ENCODE measurements at places on chromosomes 5 and 9.

DNA sequence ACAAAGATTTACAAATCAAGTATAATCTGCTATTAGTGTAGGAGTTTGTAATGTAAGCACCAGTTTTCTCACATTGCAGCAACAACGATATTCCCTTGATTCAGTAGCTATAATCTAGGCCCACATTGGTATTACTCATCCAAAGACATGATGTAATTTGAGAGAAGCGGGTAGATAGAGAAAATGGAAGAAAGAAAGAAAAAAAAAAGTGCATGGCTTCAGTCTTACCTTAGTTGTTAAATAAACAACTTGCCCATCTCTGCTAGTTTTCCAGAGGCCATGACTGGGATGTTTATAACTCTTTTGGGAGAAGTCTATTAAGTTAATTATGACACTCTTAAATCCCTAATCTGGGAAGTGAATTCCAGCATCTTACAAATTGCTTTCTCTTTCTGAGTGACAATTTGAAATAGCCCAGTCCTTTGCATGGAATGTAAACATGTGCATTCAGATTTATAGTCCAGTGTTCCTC, 2.8 kb downstream of the MELK start:
- no peak for DNase-seq

- no peak for DNase-seq
Measured at GRCh38 chr5:96187309-96188027, 225.8 kb upstream of the ELL2 start.

DNA sequence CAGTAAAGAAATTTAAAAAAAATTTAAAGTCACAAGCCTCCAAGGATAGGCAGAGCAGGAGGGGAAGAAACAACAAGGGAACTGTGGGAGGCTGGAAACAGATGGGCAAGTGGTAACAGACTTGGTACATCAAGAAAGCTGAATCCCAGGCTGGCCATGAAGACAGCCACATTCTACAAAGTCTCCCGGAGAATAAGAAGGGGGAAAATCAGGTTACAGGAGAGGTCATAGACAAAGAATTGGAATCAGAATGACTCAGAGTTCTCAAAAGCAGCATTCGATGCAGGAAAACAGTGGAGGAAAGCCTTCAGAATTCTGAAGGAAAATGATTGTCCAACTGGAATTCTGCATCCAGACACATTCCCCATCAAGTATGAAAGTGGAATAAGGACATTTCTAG, 129.7 kb downstream of the ADAMTS2 start:
- no peak for DNase-seq

- DNase-seq, result no peak
Measured at GRCh38 chr5:62737766-62738165, 159.1 kb downstream of the LRRC70 start.

GRCh38 chr9:79254900-79255650, 316.7 kb upstream of the TLE4 start:
- no peak for DNase-seq

DNA sequence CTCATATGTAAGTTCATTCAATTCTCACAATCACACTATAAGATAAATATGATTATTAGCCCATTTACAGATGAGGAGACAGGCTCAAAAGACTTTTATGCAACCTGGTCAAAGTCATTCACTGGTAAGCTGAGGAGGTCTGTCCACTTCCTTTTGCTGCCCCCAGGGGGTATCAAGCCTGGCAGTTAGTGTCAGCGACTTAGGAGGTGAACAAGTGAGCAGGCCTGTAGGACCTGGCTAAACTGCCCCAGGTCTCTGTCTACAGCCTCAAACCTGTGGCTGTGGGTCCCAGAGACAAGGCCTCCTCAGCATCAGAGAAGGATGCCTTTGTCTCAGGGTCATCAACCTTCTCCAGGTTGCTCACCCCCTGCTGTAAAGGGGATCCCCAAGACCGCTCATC, 10.4 kb downstream of the TGFBI start:
- no peak for DNase-seq

- no peak for DNase-seq
Measured at GRCh38 chr5:10124287-10124686, 125.4 kb downstream of the ATPSCKMT start.

- DNase-seq, result no peak
Measured at GRCh38 chr9:94915476-94916450, 189.3 kb downstream of the AOPEP start.

DNA sequence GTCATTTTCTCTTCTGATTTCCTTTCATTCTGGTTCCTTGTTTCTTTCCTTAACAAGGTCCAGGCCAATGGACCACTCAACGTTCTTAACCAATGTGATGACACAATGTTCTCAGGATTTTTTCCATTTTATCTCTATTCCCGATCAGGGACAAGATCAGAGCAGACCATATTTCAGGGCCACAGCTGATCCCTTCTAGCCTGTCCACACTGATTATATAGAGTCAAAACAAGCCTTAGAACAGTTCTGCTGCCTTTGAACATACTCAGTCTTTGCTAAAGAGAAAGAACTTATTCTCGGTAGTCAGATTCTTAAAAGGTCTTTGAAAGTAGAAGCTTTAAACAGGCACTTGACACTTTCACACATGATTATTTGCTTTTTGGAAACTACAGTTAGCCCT, 188.4 kb downstream of the ADAMTSL1 start:
- DNase-seq, result no peak

DNA sequence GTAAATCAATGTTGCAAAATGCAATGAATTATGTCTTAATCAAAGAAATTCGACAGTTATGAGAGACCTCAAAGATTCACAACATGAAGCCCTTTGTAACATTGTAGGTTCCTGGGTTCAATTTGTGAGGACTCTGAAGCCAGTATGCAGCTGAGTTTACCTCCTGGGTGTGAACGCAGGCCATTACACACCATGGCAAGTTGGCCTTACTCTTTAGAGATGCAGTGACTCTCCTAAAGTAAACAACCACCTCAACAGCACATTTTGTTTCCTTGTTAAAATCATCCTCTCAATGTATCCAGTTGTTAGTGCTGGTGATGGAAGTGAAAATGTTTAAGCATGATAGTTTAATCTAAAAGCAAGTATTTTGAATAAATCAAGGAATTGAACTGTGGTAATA, 73.8 kb downstream of the JAKMIP2 start:
- no peak for DNase-seq
